Tibial nerve (tissue), 4 donors: ENCODE measurements at places on chromosomes 6 and 20.

DNA sequence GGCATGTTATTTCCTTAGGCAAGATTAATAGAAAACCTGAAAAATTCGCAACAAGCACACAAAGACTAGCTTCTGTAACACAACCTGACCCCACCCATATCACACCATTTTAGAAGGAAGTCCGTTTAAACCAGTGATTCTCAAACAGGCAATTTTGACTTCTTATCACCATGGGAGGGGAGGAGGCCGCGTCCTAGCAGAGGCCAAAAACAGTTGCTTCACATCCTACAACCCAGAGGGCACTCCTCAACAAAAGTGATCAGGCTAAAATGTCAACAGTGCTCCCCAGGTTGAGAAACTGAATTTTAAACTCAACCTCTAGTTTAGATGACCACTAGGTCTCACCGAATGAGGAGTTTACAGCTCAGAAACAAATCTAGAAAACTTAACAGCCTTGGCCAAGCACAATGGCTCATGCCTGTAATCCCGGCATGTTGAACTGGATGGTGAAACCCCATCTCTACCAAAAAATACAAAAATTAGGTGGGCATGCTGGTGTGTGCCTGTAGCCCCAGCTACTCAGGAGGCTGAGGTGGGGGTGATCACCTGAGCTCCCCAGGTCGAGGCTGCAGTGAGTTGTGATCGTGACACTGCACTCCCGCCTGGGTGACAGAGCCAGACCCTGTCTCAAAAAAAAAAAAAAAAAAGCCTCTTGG, 3.4 kb downstream of the SNX5 start:
- DNase-seq = no peak

DNA sequence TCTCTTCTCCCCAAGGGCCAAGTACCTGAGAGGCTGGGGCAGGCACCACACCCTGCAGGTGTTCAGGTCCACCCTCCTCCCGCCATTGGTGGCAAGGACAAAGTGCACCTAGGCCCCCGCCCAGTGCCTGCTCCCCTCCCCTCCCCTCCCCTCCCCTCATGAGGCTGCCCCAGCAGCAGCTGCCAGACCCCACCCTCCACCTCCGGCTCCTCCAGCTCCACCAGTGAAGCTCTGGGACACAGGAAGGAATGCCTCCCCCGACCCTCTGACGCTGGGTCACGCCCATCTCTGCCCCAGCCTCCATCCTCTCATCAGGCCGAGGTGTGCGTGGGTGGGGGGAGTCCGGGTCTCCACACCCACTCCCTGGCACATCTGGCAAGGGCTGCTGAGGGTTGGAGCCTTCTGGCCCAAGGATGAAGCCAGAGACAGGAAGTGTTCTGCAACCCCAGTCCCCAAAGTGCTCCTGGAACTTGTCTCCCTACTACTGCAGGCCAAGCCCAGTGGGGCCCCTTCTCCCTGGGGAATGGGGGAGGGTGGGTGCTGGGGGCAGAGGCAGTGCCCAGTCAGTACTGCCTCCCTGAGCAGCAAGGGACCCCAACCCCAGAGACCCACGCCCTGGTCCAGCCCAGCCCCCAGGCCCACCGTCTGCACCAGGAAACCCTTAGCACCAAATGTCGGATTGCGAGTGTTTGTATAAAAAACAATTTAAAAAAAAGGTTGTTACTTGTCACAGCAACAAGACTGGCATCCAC, 1.6 kb upstream of the UCKL1 start:
- no peak for DNase-seq

- no peak for DNase-seq
Measured at GRCh38 chr20:39873286-39873685, 815.8 kb downstream of the MAFB start.

GRCh38 chr6:150987855-150988464, 122.5 kb downstream of the MTHFD1L start:
- no peak for DNase-seq

DNA sequence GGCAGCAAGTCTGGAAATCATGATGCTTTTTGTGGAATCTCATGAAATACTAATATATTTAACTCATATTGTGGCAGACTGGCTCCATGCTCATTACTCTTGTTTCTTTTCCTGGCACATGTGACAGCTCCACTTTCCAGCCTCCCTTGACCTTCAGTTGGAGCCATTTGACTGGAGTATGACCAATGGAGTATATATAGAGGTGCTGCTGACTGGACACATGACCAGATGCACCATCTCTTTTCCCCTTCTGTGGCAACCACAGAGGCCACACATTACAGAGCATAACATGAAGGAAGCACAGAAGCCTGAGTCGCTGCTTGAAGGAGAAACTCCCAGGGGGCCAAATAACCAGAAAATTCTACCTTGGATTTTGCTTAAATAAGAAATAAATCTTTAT, 77.4 kb downstream of the MKKS start:
- no peak for DNase-seq

DNA sequence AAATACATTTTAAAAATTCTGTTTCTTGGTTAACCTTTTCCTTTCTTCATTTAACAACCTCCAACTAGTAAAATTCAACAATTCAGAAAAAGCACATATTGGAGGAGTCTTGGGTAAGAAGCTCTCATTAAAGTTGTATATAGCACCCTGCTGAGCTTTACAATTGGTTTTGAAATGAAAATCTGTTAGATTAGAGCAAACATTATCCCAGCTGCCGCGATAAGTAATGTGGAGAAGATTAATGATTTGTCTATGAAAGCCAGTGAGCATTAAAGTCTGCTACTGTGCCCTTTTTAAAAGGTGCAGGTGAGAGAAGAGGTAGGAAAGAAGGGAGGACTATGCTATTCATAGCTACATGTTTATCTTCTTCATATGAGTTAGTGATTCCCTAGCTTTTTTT, 201.5 kb downstream of the ZFAND3 start:
- no peak for DNase-seq

DNA sequence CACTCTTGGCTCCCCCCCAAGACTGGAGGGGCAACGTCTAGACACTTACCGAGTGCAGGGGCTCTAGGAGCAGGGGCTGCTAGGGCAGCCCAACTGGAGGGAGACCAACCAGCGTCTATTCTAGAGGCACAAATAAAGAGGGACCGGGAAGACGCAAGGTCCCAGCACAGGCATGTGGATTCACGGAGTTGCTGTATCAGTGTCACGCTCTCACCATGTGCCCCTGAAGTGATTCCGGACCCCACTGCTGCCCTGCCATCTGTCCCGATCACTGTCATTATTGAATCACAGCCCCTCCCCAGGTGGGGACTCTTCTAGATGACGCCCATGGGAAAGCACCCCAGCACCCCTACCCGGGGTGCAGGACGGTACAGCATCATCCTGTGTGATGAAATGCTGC, 54.2 kb downstream of the RAMACL start:
- DNase-seq = no peak

- DNase-seq = no peak
Measured at GRCh38 chr20:21767739-21768223, 62.3 kb downstream of the PAX1 start.

- no peak for DNase-seq
Measured at GRCh38 chr6:45500924-45501816, 123.4 kb upstream of the SUPT3H start.

DNA sequence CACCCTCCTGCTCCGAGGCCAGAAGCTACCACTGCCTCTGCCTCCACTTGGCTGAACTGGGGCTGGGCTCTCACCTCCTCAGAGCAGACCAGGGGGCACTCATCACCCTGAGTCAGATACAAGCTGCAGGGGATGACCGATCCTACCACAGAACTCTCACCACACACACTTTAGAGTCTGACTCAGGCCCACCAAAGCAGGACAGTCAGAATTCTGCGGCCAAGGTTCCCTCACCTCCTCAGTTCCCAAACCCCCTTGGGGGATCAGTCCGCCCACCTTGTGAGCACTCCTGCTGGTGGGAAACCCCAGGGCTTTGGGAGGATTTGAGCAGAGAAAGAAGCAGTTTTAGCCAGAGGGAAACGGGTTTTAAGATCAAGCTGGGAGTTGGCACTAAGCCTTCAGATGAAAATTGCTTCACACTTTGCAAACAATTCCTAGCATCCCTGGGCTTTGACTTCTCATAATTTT, 587.8 kb upstream of the JAG1 start:
- DNase-seq = no peak

- no peak for DNase-seq
Measured at GRCh38 chr6:139143111-139143510, 8.2 kb downstream of the HECA start.

GRCh38 chr6:3026791-3027626, 27.3 kb downstream of the NQO2 start:
- no peak for DNase-seq

DNA sequence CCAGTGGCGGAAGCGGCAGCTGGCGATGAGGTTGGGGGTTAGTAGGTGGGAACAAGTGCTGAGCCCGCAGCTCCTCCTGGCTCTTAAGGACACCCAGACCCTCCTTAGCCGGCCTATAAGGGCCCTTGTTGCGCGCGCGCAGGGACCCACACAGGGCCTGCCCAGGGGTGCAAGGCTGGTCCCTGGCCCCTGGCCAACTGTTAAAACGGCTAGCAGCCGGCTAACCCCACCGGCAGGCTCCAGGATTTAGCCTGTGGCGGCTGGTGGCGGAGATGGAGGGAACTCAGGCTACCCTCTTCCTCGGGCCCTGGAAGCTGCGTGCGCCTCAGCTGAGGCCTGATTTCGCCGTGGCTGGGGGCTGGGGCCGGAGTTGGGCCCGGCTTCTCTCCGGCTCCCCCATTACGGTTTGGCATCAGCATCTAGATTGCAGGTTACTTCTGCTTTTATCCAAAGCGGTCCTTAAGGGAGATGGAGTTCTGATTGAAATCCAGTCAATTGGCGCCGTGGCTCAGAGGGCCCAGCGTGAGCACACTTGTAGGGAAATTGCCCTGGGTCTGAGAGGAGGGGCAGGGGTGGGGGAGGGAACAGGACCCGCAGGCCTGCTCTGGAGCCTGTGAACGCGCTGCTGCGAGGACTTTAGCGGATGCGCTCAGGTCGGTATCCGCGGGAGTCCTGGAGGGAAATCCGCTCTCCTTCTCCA, 36.9 kb upstream of the CCDC167 start:
- no peak for DNase-seq

DNA sequence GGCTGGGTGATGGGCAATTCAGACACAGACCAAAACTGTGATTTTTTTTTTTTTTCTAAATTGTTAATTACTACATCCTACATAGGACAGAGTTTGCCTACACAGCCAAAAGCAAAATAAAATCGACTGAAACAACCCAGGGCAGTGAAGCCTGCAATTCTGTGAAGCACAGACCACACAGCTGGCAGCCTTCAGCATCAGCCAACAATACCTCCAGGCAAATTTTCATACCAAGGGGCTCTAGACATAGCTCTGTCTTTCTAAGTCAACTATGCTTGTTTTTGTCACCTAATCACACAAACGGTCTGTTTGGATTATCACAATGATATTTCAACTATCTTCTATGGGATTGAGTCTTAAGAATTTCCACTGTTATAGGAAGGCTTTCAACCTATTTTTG, 17.6 kb downstream of the RMND1 start:
- no peak for DNase-seq

GRCh38 chr6:37936150-37936549, 116.6 kb downstream of the ZFAND3 start:
- DNase-seq = no peak

GRCh38 chr6:6397842-6398241, 77.4 kb upstream of the F13A1 start:
- DNase-seq = no peak

DNA sequence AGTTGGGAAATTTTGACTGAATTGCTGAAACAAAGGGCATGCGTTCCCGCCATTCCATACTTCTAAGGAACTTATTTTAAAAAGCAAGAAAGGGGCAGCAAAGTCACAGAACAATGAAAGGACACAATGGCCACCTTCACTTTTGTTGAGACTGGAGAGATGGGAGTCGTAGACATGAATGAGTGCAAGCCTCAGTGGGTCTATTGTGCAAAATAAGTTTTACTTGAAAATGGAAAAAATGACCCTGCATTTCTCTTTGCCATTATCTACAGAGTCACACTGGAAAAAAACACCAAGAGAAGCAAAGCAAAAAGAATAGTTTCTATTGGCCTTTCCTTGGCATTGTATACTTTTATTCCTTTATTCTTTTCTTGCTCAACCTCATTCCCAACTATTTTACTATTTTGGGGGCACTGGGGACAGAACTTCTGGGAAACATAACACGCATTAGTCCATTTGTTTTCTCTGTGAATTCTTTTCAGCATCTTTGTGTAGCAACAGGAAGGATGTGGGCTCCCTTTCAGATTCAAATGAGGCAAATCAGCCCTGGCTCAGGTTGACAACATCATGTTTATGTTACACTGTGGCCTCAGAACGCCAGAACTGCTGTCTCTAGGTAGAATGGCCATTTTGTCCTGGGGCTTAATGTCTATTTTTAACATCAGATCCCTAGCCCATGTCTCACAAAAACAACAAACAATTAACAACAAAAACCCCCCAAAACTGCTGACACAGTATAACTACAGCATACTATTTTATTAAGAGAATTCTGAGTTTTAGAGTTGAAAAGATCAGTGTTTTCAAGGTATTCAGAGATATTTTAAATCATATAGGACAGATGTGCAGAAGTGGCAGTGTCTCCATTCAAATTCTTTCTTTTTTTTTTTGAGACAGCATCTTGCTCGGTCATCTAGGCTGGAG, 122.2 kb downstream of the FYN start:
- DNase-seq = no peak

GRCh38 chr6:118993358-118993757, 58.4 kb upstream of the MCM9 start:
- DNase-seq = no peak

DNA sequence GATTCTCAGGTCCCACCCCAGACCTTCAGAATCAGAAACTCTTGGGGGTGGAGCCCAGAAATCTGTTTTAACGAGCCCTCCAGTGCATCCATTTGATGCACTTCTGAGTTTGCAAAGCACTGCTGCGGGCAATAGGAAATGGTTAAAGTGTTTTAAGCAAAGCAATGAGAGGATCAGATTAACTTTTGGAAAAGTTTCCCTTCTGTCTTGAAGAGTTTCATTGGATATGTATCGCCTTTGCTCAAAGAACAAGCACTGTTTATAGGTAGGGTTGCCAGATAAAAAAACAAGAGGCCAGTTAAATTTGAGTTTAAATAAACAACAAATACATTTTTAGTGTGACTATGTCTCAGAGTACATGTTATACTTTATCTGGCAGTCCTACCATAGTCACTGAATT, 226.0 kb downstream of the BMP7 start:
- no peak for DNase-seq

- no peak for DNase-seq
Measured at GRCh38 chr6:164663634-164664033, 645.8 kb downstream of the C6orf118 start.

GRCh38 chr20:61513124-61514017, 261.3 kb downstream of the CDH4 start:
- DNase-seq = no peak

DNA sequence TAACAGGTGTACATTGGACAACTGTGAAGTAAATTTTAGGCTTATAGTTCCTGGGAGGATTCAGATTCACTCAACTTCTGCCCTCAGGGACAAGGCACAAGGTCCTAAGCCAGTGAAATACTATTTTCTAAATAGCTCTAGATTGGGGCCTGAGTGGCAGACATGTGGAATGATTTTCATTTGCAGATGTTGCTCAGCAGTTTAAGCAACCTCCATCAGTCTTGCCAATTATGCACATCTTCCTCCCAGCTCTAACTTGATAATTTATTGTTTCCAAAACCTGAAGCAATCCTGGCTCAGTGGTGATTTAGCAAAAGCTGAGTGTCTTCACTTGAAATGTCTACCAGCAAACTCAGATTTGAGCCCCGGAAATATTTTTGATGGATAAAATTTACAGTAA, 116.2 kb downstream of the SCP2D1 start:
- no peak for DNase-seq
